ENCODE measurements at places on chromosomes 5 and 9. TPM values are rescaled to one million over a fixed set of nuclear protein-coding genes. Genes with fewer than 3 reads are reported as not detected.
A peak's percentile ranks its signal among the peaks of the same experiment; 100 is the strongest.

DNA sequence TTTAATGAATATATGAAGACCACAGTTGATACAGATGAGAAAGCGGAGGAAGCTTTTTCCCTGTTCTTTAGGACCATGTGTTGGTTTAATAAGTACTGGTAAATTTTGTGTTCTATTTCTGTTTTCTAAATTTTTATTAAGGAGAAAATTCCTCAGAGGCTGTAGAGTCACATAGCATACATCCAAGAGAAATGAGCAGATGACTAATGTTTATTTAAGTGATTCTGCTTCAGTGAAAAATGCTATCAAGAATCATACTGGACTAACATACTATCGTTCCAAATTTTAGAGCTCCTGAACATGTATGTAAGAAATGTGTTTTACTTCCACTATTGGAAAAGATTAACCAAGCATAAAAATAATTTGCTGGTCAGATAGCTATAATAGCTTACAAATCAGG lies 115.0 kb downstream of the KIAA1958 start:
- no peaks in the 10 kb centered on the region for H3K27me3 ChIP-seq
- no peaks in the 10 kb centered on the region for H3K36me3 ChIP-seq
- no peak for DNase-seq
- H3K4me3 ChIP-seq: no peak overlapping the region

DNA sequence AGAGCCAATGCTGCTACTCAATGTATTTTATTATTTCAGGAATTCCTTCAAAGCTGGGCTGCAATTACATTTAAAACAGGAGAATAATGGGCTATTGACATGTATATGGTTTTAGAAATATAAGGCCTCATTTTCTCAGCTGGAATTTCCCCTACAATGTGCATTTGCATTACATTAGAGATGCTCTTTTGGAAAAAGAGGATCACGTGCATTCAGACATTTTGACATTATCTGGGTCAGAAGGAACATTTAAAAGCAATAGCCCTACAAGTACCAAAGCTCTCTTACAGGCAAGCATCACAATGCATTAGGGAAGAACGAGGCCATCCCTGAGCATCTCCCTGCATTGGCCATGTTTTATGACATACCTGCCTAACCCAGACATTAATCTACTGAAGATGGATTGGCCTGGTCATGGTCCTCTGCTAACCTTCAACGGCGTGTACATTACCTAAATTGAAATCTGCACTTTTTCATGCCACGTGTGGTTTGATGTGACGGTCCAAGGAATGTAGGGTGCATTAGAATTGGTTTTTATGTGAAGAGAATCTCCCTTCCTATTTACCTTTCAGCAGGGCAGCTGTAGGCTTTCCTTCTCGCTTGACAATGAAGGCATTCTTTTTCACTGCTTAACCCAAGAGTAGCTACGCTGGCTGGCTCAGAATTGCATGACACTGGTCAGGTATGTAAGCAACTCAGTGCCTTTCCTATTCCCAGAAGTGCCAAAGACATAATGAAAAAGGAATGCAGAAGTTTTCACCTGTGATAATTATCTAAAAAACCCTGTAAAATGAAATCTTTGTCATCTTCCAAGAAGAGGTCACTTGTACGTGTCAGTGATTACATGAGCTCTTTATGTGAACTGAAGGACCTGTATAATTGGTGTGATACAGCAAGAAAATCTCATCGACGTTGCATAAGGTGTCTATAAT lies 212.3 kb upstream of the MPDZ start:
- no peaks in the 10 kb centered on the region for H3K27me3 ChIP-seq
- H3K4me1 ChIP-seq: no peaks in the 10 kb centered on the region
- no peaks in the 10 kb centered on the region for H3K36me3 ChIP-seq

- H3K4me3 ChIP-seq: no peak overlapping the region
- peaks cover 3% of the 10 kb centered on the region for H3K27me3 ChIP-seq
- H3K27ac ChIP-seq: no peak overlapping the region
- DNase-seq: no peak
Measured at GRCh38 chr5:144915452-144915851, 744.8 kb downstream of the KCTD16 start.

- H3K36me3 ChIP-seq: no peaks in the 10 kb centered on the region
- H3K4me3 ChIP-seq: no peak overlapping the region
- DNase-seq: no peak
- no peak overlapping the region for H3K27ac ChIP-seq
- H3K27me3 ChIP-seq: no peaks in the 10 kb centered on the region
Measured at GRCh38 chr5:11324521-11325289, 563.7 kb upstream of the DAP start.

DNA sequence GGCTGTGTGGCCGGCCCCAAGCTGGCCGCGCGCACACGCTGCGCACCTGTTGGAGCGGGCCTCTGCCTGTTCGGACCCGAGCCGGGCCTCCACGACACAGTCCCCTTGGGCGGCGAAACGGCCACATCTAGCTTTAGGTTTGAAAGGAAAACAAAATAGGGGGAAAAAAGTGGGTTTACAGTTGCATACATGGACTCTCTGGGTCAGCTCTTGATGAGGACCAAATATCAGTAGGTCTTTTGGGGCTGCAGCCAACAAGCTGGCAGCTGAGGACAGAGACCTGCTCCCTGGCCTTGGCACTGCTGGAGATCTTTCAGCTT lies 20.7 kb downstream of the IGIP start:
- peaks cover 19% of the 10 kb centered on the region for H3K4me1 ChIP-seq
- no peak for DNase-seq
- H3K4me3 ChIP-seq: no peak overlapping the region
- H3K27ac ChIP-seq: no peak overlapping the region
- no peaks in the 10 kb centered on the region for H3K36me3 ChIP-seq

DNA sequence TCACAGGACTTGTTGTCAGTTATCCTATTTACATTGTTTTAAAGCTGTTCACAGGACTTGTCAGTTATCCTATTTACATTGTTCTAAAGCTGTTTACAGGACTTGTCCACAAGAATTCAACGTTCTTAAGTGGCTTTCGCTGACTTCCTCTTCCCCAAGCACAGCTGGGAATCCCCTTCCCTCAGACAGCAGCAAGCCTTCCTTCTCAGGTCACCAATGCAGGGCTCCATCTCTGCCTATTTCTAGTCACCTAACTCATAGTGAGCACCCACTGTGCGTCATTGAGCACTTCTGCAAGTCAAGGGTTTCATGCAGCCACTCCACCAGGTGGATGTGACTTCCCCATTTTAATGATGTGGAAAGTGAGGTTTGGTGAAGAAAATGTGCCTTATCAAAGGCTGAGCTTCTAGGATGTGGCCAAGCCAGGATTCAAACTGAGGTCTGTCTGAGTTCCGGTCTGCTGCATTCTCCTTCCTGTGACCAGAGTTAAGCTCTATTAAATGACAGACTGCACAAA lies 109.8 kb upstream of the ZNF462 start:
- H3K27me3 ChIP-seq: no peaks in the 10 kb centered on the region
- peaks cover 11% of the 10 kb centered on the region for H3K4me1 ChIP-seq
- DNase-seq: peak; percentile 6
- H3K27ac ChIP-seq: peak overlapping the region; percentile 22

- H3K27me3 ChIP-seq: no peaks in the 10 kb centered on the region
- no peak for DNase-seq
- H3K4me3 ChIP-seq: no peak overlapping the region
- H3K27ac ChIP-seq: no peak overlapping the region
Measured at GRCh38 chr9:129930743-129931142, 95.5 kb downstream of the USP20 start.

Gene CARD6
- 2.4 TPM for polyA plus RNA-seq

- peak overlapping the region; percentile 8 for H3K4me3 ChIP-seq
- H3K36me3 ChIP-seq: no peaks in the 10 kb centered on the region
- no peak overlapping the region for H3K27ac ChIP-seq
- H3K27me3 ChIP-seq: no peaks in the 10 kb centered on the region
- H3K4me1 ChIP-seq: peaks cover 57% of the 10 kb centered on the region
Measured at GRCh38 chr5:132103332-132103951, 29.9 kb downstream of the CSF2 start.

DNA sequence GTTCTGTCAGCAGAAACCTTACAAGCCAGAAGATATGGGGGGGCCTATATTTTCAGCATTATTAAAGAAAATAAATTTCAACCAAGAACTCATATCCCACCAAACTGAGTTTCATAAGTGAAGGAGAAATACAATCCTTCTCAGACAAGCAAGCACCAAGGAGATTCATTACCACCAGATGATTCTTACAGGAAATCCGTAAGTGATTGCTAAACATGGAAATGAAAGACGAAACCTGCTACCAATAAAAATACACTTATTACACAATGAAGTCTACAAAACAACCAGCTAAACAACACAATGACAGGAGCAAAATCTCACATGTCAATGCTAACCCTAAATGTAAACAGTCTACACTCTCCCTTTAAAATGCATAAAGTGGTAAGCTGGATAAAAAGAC lies 17.8 kb upstream of the C9orf72 start:
- H3K27ac ChIP-seq: no peak overlapping the region
- H3K36me3 ChIP-seq: no peaks in the 10 kb centered on the region
- H3K4me1 ChIP-seq: peaks cover 6% of the 10 kb centered on the region
- H3K27me3 ChIP-seq: peaks cover 12% of the 10 kb centered on the region
- DNase-seq: no peak
- H3K4me3 ChIP-seq: no peak overlapping the region

Gene PHF24
- polyA plus RNA-seq: not detected

DNA sequence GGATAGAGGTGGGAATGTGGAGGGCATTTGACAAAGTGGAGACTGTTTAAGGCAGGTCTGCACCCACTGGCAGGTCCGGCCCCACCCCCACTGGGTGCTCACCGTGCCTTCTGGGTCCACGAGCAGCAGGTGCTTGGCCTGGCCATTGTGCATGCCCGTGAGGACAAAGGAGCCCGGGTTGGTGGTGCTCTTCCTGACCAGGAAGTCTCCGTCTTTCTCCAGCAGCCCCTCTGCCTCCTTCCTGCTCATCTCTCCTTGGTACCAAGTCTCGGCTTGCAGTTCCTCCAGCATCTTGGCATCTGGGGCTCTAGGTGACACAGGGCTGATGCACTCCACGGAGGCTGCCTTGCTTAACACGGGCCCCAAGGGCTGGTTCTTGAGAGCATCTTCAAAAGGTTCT lies 46.6 kb downstream of the S1PR3 start:
- no peak for DNase-seq
- peaks cover 10% of the 10 kb centered on the region for H3K4me1 ChIP-seq
- H3K4me3 ChIP-seq: no peak overlapping the region
- peaks cover 19% of the 10 kb centered on the region for H3K27me3 ChIP-seq
- no peaks in the 10 kb centered on the region for H3K36me3 ChIP-seq

- no peaks in the 10 kb centered on the region for H3K27me3 ChIP-seq
- no peaks in the 10 kb centered on the region for H3K4me1 ChIP-seq
- no peak overlapping the region for H3K4me3 ChIP-seq
- DNase-seq: no peak
- H3K36me3 ChIP-seq: no peaks in the 10 kb centered on the region
Measured at GRCh38 chr5:93512799-93513198, 68.2 kb downstream of the NR2F1-AS1 start.

DNA sequence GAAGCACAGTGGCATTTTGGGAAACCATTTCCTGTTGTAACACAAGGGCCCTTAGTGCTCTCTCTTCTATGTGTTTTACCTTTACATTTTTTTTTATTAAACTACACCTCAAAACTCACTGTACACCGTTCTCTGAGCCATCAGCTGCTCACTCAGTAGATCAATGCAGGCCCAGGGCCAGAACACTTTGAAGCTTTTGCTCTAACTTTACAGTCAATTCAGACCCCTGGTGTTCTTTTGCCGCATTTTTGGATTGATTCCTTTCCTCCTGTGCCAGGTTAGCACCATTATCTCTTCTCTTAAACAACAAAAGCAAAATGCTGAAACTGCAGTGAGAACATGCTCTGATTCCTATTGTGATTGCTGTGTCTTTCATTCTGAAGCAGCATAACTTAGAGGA lies 269.8 kb upstream of the RGMB start:
- H3K36me3 ChIP-seq: no peaks in the 10 kb centered on the region
- no peaks in the 10 kb centered on the region for H3K4me1 ChIP-seq
- no peak overlapping the region for H3K4me3 ChIP-seq
- DNase-seq: no peak
- no peak overlapping the region for H3K27ac ChIP-seq

- DNase-seq: no peak
- H3K27me3 ChIP-seq: no peaks in the 10 kb centered on the region
- H3K36me3 ChIP-seq: no peaks in the 10 kb centered on the region
- H3K4me1 ChIP-seq: peaks cover 80% of the 10 kb centered on the region
Measured at GRCh38 chr9:27440888-27441740, 83.0 kb upstream of the IFNK start.

Gene PKD2L2
- polyA plus RNA-seq: 0.47 TPM

Gene LCN6
- polyA plus RNA-seq: not detected

DNA sequence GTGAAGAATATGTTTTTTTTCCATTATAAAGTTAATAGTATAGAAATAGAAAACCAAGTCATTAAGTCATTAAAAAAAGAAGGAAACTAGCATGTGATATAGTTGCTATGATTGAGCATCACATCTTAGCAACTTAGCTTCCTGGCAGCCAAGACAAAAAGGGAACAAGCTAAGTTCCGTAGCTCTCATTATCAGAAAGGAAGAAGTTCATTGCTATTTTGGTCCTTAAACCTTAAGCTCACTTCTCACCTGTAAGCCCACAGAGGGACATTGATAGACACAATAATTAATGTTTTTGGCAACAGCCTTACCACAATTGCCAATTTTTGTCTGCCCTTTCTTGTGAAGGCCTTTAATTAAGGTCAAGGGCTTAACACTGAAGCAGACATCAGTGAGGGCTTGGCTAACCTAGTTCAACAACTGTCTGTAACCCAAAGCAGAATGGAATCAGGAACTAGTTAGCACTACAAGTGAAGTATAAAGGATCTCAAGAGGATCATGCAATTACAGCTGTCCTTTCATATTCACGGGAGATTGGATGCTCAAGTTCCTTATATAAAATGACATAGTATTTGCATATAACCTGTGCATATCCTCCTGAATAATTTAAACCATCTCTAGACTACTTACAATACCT lies 24.0 kb upstream of the KLF4 start:
- H3K36me3 ChIP-seq: no peaks in the 10 kb centered on the region
- H3K4me1 ChIP-seq: peaks cover 18% of the 10 kb centered on the region
- peak; percentile 29 for DNase-seq
- no peak overlapping the region for H3K4me3 ChIP-seq
- peaks cover 13% of the 10 kb centered on the region for H3K27me3 ChIP-seq

GRCh38 chr9:121576281-121577075 lies 75.0 kb upstream of the DAB2IP start:
- H3K27me3 ChIP-seq: peaks cover 5% of the 10 kb centered on the region
- H3K4me1 ChIP-seq: no peaks in the 10 kb centered on the region
- no peak overlapping the region for H3K4me3 ChIP-seq
- H3K36me3 ChIP-seq: no peaks in the 10 kb centered on the region
- H3K27ac ChIP-seq: no peak overlapping the region
- no peak for DNase-seq

- no peak overlapping the region for H3K4me3 ChIP-seq
- H3K27me3 ChIP-seq: no peaks in the 10 kb centered on the region
- H3K4me1 ChIP-seq: peaks cover 31% of the 10 kb centered on the region
- DNase-seq: no peak
- H3K36me3 ChIP-seq: peaks cover 6% of the 10 kb centered on the region
- H3K27ac ChIP-seq: no peak overlapping the region
Measured at GRCh38 chr9:35816708-35817107, 1.9 kb upstream of the HINT2 start.

Gene CDO1
- not detected for polyA plus RNA-seq

GRCh38 chr5:6181147-6181729 lies 197.1 kb downstream of the MED10 start:
- no peak overlapping the region for H3K27ac ChIP-seq
- H3K36me3 ChIP-seq: no peaks in the 10 kb centered on the region
- no peaks in the 10 kb centered on the region for H3K4me1 ChIP-seq
- peaks cover 21% of the 10 kb centered on the region for H3K27me3 ChIP-seq
- H3K4me3 ChIP-seq: no peak overlapping the region

GRCh38 chr5:74199005-74199404 lies 441.5 kb downstream of the ENC1 start:
- no peaks in the 10 kb centered on the region for H3K27me3 ChIP-seq
- H3K36me3 ChIP-seq: no peaks in the 10 kb centered on the region
- no peak overlapping the region for H3K27ac ChIP-seq
- no peaks in the 10 kb centered on the region for H3K4me1 ChIP-seq
- no peak for DNase-seq
